ENCODE measurements at places on chromosomes 1 and 21. TPM values are rescaled to one million over a fixed set of nuclear protein-coding genes. Genes with fewer than 3 reads are reported as not detected.

DNA sequence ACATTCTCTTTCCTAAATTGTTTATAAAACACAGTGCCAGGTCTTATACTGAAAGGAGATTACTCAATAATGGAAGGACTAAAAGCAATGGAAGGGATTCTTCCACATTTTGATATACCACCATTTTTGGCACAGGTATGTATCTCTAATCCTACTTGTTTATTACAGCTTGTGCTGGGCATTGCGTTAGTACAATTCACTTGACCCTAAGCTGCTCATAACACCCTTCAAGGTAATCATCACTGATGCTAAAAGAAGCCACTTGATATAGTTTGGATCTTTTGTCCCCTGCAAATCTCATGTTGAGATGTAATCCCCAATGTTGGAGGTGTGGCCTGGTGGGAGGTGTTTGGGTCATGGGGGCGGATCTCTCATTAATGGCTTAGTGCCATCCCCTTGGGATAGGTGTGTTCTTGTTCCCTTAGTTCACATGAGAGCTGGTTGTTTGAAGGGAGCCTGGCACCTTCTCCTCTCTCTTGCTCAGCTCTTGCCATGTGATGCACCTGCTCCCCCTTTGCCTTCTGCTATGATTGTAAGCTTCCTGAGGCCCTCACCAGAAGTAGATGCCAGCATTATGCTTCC lies 71.1 kb downstream of the NIBAN1 start:
- no peaks in the 10 kb centered on the region for H3K4me1 ChIP-seq
- H3K36me3 ChIP-seq = no peaks in the 10 kb centered on the region
- no peaks in the 10 kb centered on the region for H3K27me3 ChIP-seq
- no peak overlapping the region for H3K4me3 ChIP-seq
- H3K27ac ChIP-seq = no peak overlapping the region

- no peaks in the 10 kb centered on the region for H3K36me3 ChIP-seq
- no peak overlapping the region for H3K4me3 ChIP-seq
- no peak for DNase-seq
Observed at GRCh38 chr1:56382929-56383328, 196.4 kb downstream of the PLPP3 start.

DNA sequence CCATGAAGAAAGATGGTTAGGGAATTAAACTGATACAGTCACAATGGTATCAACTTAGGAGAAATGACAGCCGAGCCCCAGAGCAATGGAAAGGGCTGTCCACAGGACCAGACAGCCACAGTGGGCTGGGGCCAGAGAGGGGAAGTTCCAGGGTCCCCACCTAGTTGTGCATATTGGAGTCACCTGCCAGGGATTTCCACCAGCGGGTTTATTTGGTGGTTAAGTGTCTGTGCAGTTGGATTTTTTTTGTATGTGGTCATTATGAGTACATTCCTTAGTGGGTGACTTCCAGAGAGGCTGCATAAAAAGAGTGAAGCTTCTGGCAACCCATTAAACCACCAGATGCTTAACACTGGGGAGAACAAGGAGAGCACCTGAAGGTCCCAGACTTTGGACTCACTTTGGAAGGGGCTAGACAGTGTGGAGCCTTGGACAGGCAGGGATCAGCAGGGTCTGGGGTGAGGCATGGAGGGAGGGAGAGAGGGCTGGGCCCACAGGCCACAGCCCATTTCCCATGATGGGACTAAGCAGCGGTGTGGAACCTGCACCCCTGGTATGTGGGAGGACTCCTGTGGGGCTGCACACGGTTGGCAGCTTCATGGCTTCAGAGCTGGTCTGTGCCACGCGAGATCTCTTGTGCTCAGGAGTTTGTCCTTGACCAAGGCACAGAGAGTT lies 7.8 kb upstream of the PTTG1IP start:
- no peak overlapping the region for H3K27ac ChIP-seq
- DNase-seq = no peak
- no peak overlapping the region for H3K4me3 ChIP-seq
- peaks cover 3% of the 10 kb centered on the region for H3K4me1 ChIP-seq
- H3K27me3 ChIP-seq = peaks cover 4% of the 10 kb centered on the region

- H3K4me3 ChIP-seq = peak overlapping the region; percentile 89
- H3K36me3 ChIP-seq = no peaks in the 10 kb centered on the region
- H3K27me3 ChIP-seq = no peaks in the 10 kb centered on the region
- DNase-seq = no peak
Observed at GRCh38 chr1:29236712-29237128, 398 bp downstream of the PTPRU start.

The ASTN1 gene
- 0.42 TPM for total RNA-seq

DNA sequence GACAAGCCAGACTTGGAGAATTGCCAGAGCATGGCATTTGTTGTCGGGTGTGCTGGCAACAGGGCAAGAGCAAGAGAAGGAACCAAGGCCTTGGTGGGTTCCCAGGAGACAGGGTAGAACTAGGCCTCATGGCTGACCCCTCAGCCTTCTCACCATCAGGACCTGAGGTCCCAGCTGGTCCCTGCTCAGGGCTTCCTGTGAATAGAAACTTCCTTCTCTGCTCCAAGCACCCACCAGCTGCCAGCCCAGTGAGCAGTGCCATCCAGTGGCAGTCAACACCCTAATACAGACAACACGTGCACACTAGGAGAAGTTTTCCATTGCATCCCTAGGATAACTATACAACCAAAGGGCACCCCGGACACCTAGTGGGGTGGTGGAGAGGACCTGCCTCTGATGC lies 22.8 kb downstream of the S100A6 start:
- H3K27me3 ChIP-seq = no peaks in the 10 kb centered on the region
- no peaks in the 10 kb centered on the region for H3K36me3 ChIP-seq
- no peak overlapping the region for H3K4me3 ChIP-seq
- DNase-seq = no peak
- peaks cover 78% of the 10 kb centered on the region for H3K4me1 ChIP-seq

GRCh38 chr1:146020058-146021049 lies 1.2 kb downstream of the HJV start:
- DNase-seq = no peak
- no peaks in the 10 kb centered on the region for H3K27me3 ChIP-seq
- no peaks in the 10 kb centered on the region for H3K36me3 ChIP-seq

The LTN1 gene
- 8.7 TPM for total RNA-seq

The MAP1LC3C gene
- not detected for total RNA-seq

The TTC13 gene
- 12.3 TPM for total RNA-seq

The OR2L8 gene
- total RNA-seq = not detected

DNA sequence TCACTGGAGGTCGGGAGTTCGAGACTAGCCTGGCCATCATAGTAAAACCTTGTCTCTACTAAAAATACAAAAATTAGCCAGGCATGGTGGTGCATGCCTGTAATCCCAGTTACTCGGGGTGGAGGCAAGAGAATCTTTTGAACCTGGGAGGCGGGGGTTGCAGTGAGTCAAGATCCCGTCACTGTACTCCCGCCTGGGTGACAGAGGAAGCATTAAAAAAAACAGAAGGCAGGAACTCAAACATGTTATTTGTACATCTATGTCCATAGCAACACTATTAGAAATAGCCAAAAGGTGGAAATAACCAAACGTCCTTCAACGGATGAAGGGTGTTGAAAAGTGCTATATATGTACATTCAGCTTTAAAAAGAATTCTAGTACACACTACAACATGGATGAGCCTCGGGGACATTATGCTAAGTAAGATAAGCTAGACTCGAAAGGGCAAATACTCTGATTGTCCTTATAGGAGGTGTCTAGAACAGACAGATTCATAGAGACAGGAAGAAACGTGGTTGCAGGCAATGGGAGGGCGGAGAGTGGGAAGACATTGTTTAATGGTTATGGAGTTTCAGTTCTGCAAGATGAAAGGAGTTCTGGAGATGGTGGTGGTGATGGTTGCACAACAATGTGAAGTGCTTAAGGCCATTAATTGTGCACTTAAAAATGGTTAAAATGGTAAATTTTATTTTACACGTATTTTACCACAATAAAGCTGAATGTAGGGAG lies 19.2 kb downstream of the NLRP3 start:
- no peak overlapping the region for H3K4me3 ChIP-seq
- H3K27ac ChIP-seq = no peak overlapping the region
- no peak for DNase-seq
- peaks cover 30% of the 10 kb centered on the region for H3K27me3 ChIP-seq

The LRRN2 gene
- 3.2 TPM for total RNA-seq

The DPT gene
- not detected for total RNA-seq

GRCh38 chr1:227898502-227899140 lies 49.1 kb downstream of the WNT9A start:
- H3K27ac ChIP-seq = no peak overlapping the region
- no peak for DNase-seq
- no peaks in the 10 kb centered on the region for H3K36me3 ChIP-seq
- no peak overlapping the region for H3K4me3 ChIP-seq

DNA sequence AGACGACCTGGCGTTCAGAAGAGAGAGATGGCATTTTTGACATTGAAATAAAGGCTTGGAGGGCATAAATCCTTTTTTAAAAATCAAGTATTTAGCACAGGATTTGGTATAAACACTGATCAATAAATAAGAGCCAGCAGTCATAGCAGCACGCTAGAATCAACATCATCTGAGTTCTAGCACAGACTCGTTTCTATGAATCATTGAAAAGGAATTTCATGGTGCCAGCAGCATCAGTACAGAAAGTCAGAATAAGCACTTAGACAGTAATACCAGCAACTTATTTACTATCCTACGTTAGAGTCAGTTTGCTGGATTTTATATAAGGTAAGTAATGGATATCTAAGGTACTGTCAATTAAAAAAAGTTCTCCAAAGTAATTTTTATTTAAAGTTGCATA lies 119.3 kb downstream of the HLCS start:
- no peak for DNase-seq
- H3K4me1 ChIP-seq = peaks cover 38% of the 10 kb centered on the region
- H3K27ac ChIP-seq = peak overlapping the region; percentile 34
- no peaks in the 10 kb centered on the region for H3K27me3 ChIP-seq

The PDPN gene
- not detected for total RNA-seq

The SPRR2E gene
- total RNA-seq = not detected

DNA sequence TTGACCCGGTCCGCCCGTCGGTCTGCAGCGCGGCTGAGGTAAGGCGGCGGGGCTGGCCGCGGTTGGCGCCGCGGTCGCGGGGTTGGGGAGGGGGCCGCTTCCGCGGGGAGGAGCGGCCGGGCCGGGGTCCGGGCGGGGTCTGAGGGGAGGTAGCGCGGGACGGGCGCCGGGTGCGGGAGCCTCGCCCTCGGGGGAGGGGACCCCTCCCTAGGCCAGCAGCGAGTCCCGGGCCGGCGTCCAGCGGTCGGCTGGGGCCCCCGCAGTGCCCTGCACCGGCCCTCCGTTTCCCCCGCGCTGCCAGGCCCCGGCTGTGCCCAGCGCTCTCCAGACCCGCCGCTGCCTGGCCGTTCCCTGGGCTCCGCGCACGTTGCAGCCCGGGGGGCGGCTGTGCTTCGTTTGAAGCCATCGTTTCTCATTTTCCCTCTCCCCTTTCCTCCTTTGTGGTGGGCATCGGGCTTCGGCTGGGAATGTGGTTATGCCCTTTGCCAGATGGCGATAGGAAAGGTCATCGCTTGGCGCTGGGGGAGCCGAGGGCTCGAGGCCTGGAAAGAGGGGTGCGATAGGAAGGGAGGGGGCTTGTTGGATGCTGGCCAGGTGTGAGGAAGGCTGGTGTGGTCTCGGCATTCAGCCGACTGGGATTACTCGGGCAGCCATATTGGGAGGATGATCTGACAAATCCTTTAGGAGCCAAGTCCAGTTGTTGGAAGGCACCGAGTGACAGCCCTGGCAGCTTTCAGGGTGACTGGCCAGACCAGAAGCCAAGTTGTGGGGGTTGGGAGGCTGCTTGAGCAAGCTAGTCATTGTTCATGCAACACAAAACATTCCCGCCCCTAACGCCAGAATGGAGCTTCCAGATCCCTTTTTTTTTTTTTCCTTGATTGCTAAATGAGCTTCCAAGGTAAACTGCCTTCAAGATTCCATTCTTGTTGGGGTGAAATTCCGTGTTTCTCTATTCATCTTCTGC lies 753 bp downstream of the KIF1B start:
- no peaks in the 10 kb centered on the region for H3K27me3 ChIP-seq
- H3K4me3 ChIP-seq = peak overlapping the region; percentile 93
- peak overlapping the region; percentile 74 for H3K27ac ChIP-seq
- no peaks in the 10 kb centered on the region for H3K36me3 ChIP-seq
- peak; percentile 61 for DNase-seq
- peaks cover 27% of the 10 kb centered on the region for H3K4me1 ChIP-seq

GRCh38 chr1:242083742-242084141 lies 84.8 kb upstream of the MAP1LC3C start:
- no peak overlapping the region for H3K27ac ChIP-seq
- no peak for DNase-seq
- peaks cover 61% of the 10 kb centered on the region for H3K27me3 ChIP-seq
- no peaks in the 10 kb centered on the region for H3K4me1 ChIP-seq

- no peak for DNase-seq
- no peak overlapping the region for H3K27ac ChIP-seq
Observed at GRCh38 chr1:108149796-108150467, 50.2 kb downstream of the SLC25A24 start.

- H3K27me3 ChIP-seq = no peaks in the 10 kb centered on the region
- H3K4me1 ChIP-seq = no peaks in the 10 kb centered on the region
- no peak overlapping the region for H3K4me3 ChIP-seq
- H3K36me3 ChIP-seq = no peaks in the 10 kb centered on the region
- no peak overlapping the region for H3K27ac ChIP-seq
- DNase-seq = no peak
Observed at GRCh38 chr1:114359791-114360190, 151.2 kb downstream of the TRIM33 start.

The MYBPH gene
- 0.22 TPM for total RNA-seq

GRCh38 chr1:22399421-22400091 lies 52.1 kb upstream of the ZBTB40 start:
- DNase-seq = no peak
- no peaks in the 10 kb centered on the region for H3K36me3 ChIP-seq
- no peak overlapping the region for H3K4me3 ChIP-seq
- H3K4me1 ChIP-seq = no peaks in the 10 kb centered on the region
- H3K27ac ChIP-seq = no peak overlapping the region

GRCh38 chr1:200242110-200243041 lies 167.5 kb downstream of the ZNF281 start:
- no peak for DNase-seq
- H3K27ac ChIP-seq = no peak overlapping the region
- no peaks in the 10 kb centered on the region for H3K36me3 ChIP-seq
- no peaks in the 10 kb centered on the region for H3K27me3 ChIP-seq

The SPRR2F gene
- not detected for total RNA-seq

DNA sequence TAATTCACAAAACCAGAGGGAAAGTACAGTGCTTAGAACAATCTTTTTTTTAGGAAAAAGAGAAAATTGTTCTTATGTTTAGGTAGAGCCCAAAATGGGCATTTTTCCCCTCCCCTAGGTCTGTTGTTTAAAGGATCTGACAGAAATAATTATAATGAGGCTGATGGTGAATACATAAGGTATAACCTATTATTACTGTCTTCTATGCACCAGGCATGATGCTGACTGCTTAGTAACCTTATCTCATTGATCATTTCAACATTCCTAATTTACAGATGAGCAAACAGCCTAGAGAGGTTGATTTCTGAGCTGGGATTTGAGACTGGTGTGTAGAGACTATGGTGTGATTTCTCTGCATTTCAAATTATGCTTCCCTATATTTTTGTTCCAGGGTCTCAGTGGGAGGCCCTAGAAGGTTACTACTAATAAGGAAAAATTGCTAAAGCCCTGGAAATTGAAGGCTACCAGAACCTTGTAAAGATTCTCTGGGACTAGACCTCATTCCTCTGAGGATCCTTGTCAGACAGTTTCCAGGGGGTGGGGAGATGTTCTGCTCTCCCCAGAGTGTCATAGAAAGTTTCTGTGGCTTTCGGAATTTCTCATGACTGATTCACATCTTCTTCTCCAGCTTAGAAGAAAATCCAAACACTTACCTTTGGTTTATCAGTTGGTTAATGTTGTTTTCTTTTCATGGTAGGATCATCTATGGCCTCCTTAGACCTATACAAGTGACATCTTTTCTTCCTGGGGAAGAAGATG lies 44.9 kb downstream of the ROR1 start:
- DNase-seq = no peak
- H3K36me3 ChIP-seq = no peaks in the 10 kb centered on the region
- H3K4me3 ChIP-seq = no peak overlapping the region
- H3K27ac ChIP-seq = no peak overlapping the region
- no peaks in the 10 kb centered on the region for H3K4me1 ChIP-seq
